ENCODE measurements at places on chromosomes 7 and 10. TPM values are rescaled to one million over a fixed set of nuclear protein-coding genes. Genes with fewer than 3 reads are reported as not detected.

The TSC22D4 gene
- 23.7 TPM for polyA plus RNA-seq

The PON1 gene
- not detected for polyA plus RNA-seq

The IFIT1B gene
- polyA plus RNA-seq = not detected

The TACC2 gene
- not detected for polyA plus RNA-seq

The CYP26C1 gene
- polyA plus RNA-seq = not detected

The SYT15B gene
- not detected for polyA plus RNA-seq

The HIP1 gene
- polyA plus RNA-seq = not detected

The CHAT gene
- polyA plus RNA-seq = not detected

All from naive thymus-derived CD4-positive, alpha-beta T cell (primary cell).